ENCODE measurements at places on chromosomes 1 and 21.

GRCh38 chr1:6770751-6771440 lies 14.4 kb upstream of the CAMTA1 start:
- no peak for DNase-seq

DNA sequence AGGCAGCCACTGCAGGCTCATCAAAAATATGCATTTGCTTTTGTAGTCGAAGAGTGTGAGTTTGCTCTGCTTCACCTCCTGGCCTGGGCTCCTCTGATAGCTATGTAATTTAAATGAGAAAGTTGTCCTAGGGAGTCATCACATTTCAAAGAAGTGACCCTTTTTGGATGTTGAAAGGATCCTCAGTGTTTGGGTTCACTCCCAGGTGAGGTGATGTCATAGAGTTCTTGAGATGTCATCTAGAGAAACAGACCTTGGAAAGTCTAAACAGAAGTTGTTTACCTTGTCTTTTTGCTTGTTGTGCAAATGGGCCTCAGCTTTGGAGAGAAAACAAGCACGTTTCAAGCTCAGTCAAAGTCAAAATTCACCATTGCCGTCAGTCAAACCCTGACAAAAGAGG lies 92.0 kb upstream of the BARHL2 start:
- no peak for DNase-seq

DNA sequence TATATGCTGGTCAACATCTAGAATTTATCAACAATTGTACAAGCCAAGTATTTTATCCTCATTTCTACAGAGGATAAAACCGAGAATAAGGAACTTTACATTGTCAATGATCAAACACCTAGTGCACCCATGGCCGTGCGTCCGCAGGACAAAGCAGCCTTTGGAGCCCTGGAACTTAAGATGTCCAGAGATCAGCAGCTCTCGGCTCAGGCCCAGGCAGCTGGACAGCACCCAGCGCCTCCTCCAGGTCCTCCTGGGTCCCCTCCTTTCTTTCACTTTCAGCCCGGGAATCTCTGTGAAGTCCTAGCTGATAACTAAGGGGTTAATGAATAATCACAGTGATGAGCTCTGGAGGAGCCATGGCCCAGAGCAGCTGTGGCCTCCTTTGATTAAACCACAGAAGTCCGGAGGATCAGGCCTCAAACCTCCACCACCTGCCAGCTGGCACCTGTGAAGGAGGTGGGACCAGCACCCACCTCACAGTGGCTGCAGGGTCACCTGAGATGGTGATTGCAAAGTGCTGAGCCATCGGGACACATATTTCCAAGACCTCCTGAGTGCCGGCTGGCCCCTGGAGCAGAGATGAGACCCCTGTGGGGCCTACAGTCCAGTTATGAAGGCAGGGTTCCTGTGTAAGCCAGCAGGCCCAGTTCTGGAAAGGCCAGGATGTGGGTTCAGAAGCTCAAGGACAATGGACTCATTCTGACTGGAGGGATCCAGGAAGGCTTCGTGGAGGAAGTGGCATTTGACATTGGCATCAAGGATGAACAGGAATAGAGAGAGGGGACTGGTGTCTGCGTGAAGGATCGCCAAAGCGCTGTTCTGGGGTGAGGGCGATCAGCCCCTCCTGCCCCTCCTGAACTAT lies 11.6 kb upstream of the SAMD11 start:
- no peak for DNase-seq

DNA sequence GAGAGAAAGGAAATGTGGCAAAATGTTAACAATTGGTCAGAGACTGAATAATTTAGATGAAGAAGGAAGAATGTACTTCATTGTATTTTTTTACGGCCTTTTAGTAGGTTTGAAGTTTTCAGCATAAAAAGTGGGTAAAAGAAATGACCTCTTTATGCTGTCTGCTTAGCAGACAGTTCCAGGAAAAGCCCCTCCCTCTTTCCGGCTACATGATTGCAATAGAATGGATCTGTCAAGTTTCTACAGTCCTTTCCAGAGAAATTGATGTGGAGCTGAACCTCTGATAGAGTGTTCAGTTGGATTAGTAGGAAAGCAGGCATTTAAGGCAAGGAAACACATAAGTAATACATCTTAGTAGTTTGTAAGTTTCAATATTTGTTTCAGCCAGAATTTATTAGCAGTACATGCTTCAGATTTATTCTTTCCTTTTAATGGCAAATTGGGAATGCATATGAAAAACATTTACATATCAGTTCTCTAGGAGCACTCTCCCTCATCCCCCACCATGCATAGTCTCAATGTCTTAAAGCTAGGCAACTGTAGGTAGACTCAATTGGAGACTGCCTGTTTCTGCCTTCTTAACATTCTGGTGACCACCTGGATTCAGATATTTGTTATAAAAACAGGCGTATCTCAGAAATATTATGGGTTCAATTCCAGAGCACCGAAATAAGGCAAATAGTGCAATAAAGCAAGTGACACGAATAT lies 36.4 kb downstream of the HS2ST1 start:
- no peak for DNase-seq

GRCh38 chr1:231395076-231395997 lies 26.8 kb downstream of the EGLN1 start:
- DNase-seq, result peak; percentile 84

GRCh38 chr1:94806441-94806871 lies 13.7 kb upstream of the SLC44A3 start:
- no peak for DNase-seq

DNA sequence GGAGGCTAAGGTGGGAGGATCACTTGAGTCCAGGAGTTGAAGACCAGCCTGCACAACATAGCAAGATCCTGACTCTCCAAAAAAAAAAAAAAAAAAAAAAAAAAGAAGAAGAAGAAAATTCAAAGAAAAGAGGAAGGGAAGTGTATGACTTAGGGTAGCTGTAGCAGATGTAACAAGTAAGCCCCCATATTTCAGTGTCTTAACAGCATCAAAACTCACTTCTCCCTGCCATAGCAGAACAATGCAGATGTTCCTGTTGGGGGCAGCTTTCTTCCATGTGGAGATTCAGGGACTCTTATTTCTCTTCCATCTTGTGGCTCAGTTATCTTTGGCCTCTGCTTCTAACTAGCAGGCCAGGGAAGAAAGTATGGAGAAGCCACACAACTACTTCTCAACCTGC lies 10.2 kb upstream of the PTGFRN start:
- DNase-seq, result no peak

- no peak for DNase-seq
These were observed 34.1 kb upstream of the RUNX1 start for GRCh38 chr21:35083246-35083645.

GRCh38 chr1:62588000-62588399 lies 9.3 kb upstream of the ANGPTL3 start:
- DNase-seq, result no peak

DNA sequence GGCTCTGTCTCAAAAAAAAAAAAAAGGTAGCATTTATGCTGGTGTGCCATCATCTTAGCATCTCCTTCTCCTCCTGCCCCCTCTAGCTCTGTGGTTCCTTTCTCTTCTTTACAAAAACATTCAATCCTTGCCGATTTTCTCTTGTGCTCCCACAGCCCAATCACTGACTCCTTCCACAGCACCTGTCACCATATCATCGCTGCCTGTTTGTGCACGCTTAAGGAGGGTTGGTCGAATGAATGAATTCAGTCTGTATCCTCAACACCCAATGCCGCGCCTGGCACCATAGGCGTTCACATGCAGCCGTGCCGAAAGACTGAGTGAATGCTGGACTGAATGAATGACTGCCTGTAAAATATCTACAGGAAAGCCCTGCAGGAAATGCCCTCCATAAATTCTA lies 7.9 kb downstream of the RNU5D-1 start:
- no peak for DNase-seq

- DNase-seq, result no peak
These were observed 33.0 kb upstream of the PRRX1 start for GRCh38 chr1:170630977-170631376.

DNA sequence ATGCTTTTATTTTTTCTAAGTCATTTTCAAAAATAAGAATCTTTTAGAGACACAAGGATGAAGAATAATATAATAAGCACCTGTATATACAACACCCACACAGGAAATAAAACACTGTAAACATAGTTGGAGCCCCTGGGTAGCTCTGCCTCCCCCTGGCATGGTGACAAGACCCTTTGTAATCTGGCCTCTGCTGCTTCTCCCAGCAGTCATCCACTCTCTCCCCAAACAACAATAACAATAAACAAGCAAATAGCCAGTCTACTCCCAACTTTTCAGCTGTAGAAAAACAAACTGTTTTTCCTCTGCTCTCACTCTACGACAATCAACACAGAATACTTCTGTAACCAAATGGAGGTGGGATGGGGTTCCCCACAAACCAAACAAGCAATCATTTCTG lies 110.1 kb downstream of the CSMD2 start:
- no peak for DNase-seq

- no peak for DNase-seq
These were observed 3.4 kb downstream of the OR2T11 start for GRCh38 chr1:248631354-248632008.

- DNase-seq, result no peak
These were observed 11.7 kb downstream of the LRIF1 start for GRCh38 chr1:110952031-110952430.

- no peak for DNase-seq
These were observed 28.7 kb downstream of the COL6A2 start for GRCh38 chr21:46126309-46127238.

DNA sequence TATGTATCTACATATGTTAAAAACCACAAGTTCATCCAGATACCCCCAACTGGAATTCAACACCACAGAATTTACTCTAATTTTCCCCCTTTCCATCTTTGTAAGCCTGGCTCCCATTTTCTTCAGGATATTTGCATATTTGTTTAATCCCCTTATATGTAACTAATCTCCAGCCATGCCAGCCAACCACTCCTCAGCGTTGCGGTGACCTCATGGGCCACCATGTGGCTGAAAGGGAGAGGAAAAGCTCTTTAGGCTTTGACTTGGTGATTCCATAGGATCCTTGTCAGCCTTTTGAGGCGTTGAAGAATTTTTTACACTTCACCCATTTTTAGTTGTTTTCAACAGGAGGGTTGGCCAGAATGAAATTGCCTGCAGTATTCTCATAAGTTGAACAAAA lies 10.0 kb downstream of the CLDN19 start:
- no peak for DNase-seq

DNA sequence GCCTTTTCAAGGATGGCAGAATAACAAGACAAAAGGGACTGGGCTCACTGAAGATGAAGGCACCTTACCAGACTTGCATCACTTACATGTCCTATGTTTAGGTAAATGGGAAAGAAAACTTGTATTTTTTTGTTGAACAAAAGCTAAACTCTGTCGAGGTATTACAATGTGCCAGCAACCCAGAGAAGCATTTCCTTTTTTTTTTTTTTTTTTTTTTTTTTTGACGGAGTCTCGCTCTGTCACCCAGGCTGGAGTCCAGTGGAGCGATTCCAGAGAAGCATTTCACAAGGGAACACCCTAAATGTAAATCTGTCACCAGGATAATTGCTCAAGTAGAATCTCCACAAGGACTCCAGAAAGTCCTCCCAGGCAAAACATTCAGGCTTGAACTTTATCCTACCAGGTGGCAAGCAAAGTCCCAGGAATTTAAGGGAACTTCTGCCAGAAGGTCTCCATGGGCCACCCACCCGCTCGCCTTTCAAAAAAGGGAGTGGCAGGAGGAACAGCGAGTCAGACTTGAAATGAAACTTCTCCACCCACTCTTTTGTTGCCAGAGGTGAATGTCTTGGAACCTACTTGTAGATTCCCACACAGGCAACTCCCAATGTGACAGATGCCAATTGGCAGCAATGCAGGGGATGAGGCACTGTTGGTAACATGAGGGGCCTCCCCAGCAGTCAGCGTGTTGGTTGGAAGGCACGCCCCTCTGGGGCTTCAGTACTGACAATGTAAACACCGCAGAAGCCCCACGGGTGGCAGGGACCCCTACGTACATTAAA lies 125.0 kb downstream of the TIAM1 start:
- DNase-seq, result no peak

DNA sequence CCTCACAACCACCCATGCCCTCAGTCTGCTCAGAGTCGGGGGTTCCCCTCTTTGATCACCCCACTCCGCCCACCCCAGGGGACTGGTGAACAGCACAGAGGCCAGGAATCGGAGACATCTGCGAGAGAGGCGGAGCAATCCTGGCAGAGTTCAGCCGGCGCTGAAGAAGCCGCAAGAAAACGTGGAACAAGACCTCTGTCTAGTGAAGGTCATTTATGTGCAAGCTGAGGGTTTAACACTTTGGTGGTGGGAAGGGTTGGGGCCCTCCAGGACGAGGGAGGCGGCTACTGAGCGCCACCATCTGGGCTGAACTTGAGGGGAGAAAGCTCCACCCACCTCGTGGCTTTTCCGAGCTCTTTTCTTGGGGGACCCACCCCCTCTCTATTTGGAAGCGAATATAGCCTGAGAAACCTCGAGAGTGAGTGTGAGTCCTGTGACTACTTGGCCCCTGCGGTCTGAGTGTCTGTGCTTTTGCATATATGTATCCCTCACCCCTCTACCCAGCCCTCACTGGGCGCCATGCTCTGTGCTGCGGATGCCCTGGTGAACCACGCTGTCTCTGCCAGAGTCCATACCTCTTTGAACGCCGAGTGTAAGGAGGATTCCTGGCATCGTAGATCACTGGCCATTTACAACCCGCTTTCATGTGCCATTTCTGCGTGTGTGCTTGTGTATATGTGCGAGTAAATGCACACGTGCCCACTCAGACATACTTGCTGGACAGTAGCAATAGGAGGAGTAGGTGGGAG lies 1.2 kb upstream of the EPHA10 start:
- DNase-seq, result no peak

DNA sequence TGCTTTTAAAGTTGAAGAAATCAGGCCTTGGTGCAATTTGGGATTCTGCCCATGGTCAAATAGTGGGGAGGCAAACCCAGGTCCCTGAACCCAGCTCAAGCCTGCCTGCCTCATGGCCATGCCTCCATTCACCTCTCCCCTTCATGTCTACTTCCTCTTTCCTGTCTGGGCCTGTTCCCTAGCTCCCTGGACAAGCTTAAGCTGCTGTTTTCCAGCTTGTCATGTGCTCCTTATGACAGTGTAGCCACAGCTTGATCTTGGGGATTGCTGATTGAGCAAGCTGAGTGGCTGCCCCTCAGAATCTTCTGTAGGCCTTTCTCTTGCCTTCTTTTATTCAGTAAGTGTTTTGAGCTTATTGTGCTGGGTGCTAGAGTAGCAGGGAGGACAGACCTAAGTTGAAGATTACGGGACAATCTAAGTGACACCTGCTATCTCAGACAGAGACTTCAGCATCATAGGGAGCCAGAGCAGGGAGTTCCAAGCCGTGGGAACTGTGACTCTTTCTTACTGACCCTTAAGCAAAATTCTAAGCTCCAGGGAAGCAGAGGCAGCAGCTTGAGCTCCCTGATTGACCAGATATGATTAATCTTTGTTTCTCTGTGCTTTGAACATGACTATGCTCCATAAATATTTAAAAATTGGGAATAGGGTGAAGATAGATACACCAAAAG lies 520 bp upstream of the MR1 start:
- DNase-seq, result no peak

GRCh38 chr1:77859248-77859647 lies 29.2 kb upstream of the NEXN start:
- DNase-seq, result no peak

- no peak for DNase-seq
These were observed 115.0 kb downstream of the RERE start for GRCh38 chr1:8702472-8702849.

GRCh38 chr1:229871078-229871676 lies 195.9 kb upstream of the GALNT2 start:
- DNase-seq, result no peak

Data from pulmonary artery endothelial cell (primary cell).